Caki2 (cell line): ENCODE measurements at places on chromosomes 16 and 17.

GRCh38 chr17:17237026-17237799, at the start of gene FLCN:
TSS of gene FLCN (minus strand) at chr17:17237168. CDS start at chr17:17228137, 9,031 bp downstream.
- DNase-seq = peak; percentile 83

DNA sequence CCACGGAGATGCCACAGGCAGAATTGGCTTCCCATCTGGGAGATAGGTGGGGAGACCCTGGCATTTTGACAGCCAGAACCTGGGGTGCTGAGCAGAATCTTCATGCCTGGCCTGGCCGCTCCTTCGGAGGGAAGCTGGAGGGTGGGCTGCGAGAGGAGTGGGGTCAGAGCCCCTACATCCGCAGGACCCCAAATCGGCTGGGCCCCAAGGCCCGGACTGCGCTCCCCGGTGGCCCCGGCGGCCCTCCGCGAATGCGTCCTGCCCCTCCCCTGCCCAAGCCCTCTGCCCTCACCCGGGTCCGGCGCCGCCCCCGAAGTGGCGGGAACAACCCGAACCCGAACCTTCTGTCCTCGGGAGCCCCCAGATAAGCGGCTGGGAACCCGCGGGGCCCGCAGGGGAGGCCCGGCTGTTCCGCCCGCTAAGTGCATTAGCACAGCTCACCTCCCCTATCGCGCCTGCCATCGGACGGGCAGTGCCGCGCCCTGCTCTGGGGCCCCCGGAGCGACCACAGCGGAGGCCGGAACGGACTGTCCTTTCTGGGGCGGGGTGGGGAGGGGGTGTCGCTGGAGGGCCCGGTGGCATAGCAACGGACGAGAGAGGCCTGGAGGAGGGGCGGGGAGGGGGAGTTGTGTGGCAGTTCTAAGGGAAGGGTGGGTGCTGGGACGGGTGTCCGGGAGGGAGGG, 850 bp upstream of the PNMT start:
- no peak for DNase-seq

- no peak for DNase-seq
Observed at GRCh38 chr16:12417815-12418211, 385.9 kb downstream of the CPPED1 start.

DNA sequence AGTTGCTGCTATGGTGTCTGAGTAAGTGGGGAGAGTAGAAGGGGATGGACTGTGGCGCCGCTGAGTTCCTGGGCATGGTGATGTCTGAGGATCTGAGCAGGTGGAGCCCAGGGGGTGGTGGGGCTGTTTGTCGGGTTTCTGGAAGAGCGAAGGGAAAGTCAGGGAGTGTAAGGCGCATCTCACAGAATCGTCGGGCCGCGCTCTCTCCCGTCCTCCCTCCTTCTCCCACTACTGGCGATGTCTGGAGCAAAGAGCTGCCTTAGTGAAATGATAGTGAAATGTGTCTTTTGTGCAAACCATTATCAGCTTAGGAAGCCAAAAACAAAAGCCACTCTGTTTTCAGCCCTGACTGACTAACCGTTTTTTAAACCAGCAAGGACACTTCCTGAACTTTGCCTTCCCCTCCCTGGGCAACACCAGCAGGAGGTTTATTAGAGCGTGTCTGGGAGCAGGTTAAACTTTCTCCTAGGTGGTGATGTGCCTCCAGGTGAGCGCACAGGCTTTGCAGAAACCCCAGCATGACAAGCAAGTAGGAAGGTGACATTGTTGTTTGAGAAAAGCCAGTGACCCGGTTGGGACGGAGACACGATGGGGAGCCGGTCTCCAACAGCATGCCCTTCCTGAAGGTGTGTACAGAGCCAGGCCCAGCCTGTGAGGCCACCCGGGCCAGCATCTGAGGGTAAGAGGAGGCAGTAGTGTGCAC, 49.1 kb downstream of the RAB11FIP3 start:
- DNase-seq = peak; percentile 65

GRCh38 chr16:27365142-27366089, 36.6 kb upstream of the IL21R start:
- DNase-seq = peak; percentile 61
